Lung (tissue), 17 donors: ENCODE measurements at places on chromosomes 3 and 15. TPM values are rescaled to one million over a fixed set of nuclear protein-coding genes. Genes with fewer than 3 reads are reported as not detected.

GRCh38 chr3:79886204-79886603, 118.4 kb upstream of the ROBO1 start:
- DNase-seq, result peak; percentile 35

- DNase-seq, result peak; percentile 35
These were observed 8.5 kb downstream of the PFKFB4 start for GRCh38 chr3:48548126-48548525.

- DNase-seq, result no peak
These were observed 54.3 kb downstream of the OXNAD1 start for GRCh38 chr3:16319307-16319706.

DNA sequence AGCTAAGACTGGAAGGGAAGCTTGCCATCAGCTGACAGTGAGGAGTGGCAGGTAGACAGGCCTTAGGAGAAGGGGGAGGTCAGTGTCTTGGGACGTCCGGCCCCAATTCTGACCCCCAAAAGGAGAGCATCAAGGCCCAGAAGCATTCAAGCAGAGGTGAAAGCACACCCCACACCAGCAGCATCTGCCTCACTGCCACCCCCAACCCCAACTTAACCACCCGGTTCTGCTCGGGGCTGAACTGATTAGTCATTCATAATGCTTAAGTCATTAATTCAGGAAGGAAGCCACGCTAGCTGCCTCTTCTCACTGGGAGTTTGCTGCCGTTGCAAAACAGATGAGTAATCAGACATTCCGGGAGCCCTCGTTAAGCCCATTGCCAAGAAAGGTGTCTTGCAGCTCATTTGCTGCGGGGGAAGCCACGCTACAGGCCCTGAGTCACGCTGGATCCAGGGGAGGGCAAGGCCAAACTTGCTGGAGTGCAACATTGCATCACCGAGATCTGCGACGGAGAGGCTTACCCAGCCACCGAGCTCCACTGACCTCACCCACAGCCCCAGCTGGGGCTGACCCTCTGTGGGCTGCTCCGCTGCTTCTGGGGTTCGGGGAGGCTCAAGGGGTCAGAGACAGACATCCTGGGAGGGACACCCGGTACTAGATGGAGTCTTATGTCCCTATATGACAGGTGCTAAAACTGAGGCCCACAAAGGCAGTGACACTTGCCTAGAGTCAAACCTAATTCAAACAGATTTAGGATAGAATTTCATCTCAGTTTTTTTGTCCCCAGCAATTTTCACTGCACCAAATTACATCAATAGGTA, 46.4 kb upstream of the HES1 start:
- no peak for DNase-seq

GRCh38 chr3:16168211-16168610, 6.3 kb upstream of the GALNT15 start:
- no peak for DNase-seq

DNA sequence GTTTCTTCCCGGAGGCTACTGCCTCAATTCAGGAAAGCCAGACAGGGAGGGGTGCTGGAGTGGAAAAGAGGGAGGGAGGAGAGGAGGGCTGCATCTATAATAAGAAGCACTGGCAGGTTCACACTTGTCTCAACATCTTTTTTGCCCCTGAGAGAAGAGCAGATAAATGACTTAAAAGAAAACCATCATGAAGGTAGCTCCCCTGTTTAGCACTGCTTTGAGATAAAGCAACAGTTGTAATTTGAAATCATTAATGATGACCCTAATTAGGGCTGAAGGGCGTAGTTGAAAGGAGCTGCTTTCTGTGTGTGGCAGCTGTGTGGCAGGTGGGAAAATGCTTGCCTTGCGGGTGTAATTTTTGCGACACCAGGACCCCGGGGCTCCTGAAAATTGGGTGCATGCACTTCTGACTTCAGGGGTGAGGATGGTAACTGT, 222.8 kb upstream of the IL12A start:
- no peak for DNase-seq

- DNase-seq, result peak; percentile 24
These were observed 595 bp downstream of the PDCD7 start for GRCh38 chr15:65132878-65133547.

DNA sequence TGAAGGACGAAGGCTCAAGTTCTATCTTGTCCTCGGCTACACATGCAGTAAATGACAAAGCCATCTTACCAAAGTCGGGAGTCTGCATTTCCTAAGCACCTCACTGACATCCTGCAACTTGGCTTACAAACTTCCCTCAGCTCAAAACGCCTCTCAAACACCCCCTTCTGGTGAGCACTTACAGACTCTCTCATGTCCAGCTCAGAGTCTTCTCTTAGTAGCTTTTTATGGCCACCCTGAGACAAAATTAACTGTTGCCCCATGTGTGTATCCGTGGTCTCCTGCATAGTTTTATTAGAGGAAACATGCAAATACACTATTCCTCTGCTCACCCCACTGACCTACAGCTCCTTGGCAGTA, 819.7 kb downstream of the FHIT start:
- peak; percentile 44 for DNase-seq

HGD gene
- 2.6 TPM for polyA plus RNA-seq

XCR1 gene
- 0.04 TPM for polyA plus RNA-seq

TRPM1 gene
- polyA plus RNA-seq, result 0.09 TPM

ZIC1 gene
- 0.10 TPM for polyA plus RNA-seq

PLEKHO2 gene
- polyA plus RNA-seq, result 75.3 TPM

ZMYND10 gene
- 54.1 TPM for polyA plus RNA-seq

SEMA3F gene
- polyA plus RNA-seq, result 41.6 TPM
